SK-N-DZ (cell line): ENCODE measurements at places on chromosomes 3 and 15.
A peak's percentile ranks its signal among the peaks of the same experiment; 100 is the strongest.

GRCh38 chr15:90367576-90367975 lies 15.5 kb downstream of the ZNF774 start:
- DNase-seq: no peak

- DNase-seq: peak; percentile 96
Observed at GRCh38 chr3:105448338-105448982, 81.8 kb downstream of the ALCAM start.

GRCh38 chr3:39186692-39187151 lies 5.7 kb downstream of the XIRP1 start:
- DNase-seq: no peak

- DNase-seq: no peak
Observed at GRCh38 chr15:93614386-93615104, 525.5 kb upstream of the RGMA start.

- DNase-seq: no peak
Observed at GRCh38 chr15:38271895-38272294, 19.3 kb downstream of the SPRED1 start.

DNA sequence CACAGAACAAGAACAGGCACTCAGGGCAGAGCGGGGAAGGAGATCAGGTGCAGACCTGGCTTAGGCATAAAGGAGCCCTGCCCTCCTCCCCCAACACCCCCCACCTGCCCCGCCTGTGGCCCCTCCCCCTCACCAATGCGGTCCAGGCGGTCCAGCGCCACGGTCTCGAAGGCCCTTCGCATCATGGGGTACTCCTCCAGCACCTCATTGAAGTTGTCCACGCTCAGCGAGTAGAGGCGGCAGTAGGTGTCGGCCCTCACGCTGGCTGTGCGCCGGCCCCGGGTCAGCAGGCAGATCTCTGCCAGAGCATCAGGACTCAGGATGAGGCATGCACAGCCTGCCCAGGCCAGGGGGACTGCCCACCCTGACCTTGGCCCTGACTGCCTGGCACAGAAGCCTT lies 44.8 kb downstream of the HCN4 start:
- no peak for DNase-seq

DNA sequence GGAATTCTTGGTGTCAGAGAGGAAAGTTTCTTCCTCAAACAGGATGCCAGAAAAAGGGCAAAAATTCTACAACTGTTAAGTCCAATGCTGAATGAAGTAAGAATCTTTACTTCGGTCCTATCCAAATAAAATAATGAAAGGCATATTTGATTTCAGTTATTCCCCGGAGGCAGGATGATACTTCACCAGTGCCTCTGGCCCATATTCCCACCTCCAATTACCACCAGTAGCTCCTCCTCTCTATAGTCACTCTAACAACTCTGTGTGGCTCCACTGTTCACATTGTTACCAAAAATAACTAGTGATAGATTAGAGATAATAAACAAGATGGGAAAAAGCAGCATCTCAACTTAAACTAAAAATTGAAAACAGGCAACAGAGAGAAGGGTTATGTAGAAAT lies 20.7 kb downstream of the MAP1A start:
- DNase-seq: no peak

DNA sequence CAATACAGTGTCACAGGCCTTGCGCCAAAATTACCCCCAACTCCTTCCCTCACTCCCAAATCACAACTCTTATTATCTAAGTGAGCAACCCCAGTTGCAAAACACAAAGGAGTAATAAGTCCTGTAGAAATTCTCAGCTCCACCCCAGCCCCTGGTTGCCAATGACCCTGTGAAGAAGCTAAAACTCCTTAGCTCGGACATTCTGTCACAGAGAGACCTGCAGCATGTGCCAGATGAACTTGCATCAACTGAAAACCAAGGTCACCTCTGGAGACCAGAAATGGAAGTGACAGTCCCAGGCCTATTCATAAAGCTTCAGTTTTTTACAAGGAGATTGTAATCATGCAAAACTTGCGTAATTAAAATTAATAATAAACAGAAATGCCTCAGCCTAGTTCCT lies 55.2 kb downstream of the RBPMS2 start:
- no peak for DNase-seq

DNA sequence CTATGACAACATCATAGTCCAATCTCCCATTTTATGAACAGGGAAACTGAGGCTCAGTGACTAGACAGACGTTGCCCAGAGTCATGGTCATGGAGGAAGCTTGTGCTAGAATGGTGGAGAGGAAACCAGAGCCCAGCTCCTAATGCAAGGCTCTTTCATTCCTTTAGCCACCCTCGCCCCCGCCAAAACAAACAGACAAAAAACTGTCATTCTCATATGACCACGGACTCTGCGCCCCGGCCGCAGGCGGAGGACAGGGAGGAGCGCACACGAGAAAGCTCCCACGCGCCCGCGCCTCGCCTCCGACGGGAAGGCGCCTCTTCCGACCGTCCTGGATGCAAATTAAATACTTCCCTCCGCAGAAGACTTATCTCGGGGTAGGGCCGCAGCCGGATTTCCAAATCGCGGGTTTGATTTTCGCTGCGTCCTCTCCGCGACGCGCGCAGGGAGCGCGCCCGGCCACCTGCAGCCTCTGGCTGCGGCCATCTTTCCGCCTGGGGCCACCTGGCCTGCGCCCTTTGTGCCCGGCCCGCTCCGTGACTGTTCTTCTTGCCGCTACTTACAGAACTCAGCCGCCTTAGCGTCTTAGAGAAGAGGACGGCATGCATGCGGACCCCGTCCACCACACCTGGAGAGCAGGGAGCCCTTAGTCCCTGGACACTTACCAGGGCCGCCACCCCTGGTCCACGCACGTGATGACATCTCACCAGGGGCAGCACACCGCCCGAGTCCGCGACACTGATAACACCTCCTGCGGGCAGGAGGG lies 670 bp upstream of the ATP13A3 start:
- DNase-seq: no peak

GRCh38 chr3:46890132-46890531 lies 12.6 kb downstream of the PTH1R start:
- no peak for DNase-seq

GRCh38 chr15:90530250-90531051 lies 728 bp downstream of the CRTC3 start:
- peak; percentile 32 for DNase-seq

DNA sequence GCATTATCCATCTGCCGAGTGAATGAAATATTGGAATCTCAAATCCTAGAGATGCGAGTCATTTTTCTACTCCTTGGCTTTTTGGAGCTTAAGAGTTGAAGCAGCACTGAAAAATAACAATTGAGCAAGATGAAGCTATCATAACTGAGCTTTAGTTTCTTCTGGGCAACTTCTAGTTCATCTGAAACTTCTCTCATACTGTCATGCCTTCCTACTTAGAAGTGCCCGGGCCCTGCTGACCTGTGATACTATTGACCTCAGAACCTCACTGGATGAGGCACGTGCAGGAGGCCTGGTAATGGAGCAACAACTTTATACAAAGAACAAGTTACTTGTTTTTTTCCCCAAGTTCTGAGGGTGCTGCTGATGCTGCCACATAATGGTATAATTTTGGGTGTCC lies 48.5 kb upstream of the P3H2 start:
- no peak for DNase-seq

DNA sequence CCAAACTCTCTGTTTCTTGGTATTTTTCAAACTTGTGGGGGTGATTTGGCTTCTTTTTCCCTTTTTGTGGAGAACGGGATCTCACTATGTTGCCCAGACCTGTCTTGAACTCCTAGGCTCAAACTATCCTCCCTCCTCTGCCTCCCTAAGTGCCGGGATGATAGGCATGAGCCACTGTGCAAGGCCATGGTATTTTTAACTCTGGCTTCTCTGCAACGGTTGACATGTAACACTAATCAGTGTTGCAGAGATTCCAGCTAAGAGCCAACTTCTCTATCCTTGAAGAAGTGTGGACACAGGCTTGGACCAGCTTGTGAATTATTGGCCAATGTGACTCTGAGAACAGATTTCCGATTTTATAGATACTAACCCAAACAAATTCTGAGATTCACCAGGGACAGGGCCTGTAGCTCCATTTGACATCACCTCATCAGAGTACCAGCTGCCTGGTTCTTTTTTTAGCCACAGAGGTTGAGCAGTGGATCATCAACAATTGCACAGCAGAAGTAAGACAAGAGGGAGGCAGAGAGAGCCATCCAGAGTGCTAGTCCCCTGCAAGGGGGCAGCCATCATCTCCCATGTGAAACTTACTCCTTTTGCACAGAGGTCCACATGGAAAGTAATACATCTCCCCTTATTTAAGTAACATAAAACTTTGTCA lies 98.1 kb upstream of the SYNPR start:
- DNase-seq: no peak

- DNase-seq: no peak
Observed at GRCh38 chr3:30770387-30770786, 124.1 kb downstream of the GADL1 start.

DNA sequence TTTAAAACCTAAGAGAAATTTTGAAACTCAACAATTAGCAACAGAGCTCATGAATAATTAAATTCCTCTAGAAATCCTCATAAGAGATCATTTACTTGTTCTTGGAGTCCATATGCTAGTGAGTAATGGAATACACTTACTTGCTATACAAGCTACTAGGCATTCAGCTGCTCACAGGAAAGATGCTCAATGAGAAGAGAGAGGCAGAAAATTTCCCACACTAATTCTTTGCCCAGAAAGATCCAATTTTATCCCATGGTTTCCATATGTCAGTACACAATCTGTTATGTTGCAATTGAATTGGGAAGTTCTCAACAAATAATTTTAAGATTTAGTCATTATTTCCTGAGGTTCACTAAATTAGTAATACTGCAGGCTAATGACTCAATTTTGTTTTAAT lies 310.4 kb downstream of the RYR3 start:
- no peak for DNase-seq

DNA sequence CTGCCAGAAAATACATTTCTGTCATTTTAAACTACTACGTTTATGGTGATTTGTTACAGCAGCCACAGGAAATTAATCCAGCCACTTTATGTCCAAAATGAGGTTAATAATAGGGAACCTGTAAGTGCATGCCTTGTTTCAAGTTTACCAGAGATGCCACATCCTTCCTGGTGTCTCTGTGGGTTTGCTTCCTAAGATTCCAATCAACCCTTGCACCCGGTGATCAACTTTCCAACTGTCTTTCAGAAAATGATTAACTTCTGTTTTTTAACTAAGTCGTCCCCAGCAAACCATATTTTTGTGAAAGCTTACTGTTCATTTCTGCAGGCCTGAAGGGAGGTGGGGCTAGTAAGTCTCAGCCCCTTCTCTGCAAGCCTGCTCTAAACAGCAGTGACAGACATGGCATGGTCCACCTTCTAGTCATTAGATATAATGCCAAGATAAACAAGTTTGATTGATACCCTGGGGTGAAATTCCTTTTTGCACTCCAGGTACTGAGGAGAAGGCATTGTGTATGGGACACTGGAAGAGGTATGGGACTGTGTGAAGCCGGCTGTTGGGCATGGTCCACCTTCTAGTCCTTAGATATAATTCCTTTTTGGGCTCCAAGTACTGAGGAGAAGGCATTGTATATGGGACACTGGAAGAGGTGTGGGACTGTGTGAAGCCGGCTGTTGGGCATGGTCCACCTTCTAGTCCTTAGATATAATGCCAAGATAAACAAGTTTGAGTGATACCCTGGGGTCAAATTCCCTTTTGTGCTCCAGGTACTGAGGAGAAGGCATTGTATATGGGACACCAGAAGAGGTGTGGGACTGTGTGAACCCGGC lies 11.1 kb upstream of the TMC3 start:
- no peak for DNase-seq

GRCh38 chr3:76442374-76442915 lies 597.5 kb upstream of the ROBO2 start:
- no peak for DNase-seq

DNA sequence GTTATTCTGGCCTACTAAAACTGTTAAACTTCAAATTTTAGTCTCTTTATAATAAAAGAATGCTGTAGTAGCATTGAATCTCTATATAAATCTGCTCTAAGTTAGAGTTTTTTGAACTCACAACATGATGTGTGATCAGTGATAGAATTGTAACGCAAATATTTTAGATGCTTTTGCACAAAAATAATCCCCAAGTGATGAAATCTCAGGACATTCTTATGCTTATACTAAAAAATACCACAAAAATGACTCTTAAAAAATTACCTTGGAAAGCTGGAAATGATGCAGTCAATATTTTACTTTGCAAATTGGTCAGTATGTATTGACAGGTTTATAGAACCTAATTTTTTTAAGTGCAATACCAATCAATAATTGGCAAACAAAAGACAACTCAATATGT lies 375.3 kb downstream of the TBC1D5 start:
- DNase-seq: no peak

GRCh38 chr15:45442507-45443135 lies 64.3 kb upstream of the GATM start:
- DNase-seq: no peak

DNA sequence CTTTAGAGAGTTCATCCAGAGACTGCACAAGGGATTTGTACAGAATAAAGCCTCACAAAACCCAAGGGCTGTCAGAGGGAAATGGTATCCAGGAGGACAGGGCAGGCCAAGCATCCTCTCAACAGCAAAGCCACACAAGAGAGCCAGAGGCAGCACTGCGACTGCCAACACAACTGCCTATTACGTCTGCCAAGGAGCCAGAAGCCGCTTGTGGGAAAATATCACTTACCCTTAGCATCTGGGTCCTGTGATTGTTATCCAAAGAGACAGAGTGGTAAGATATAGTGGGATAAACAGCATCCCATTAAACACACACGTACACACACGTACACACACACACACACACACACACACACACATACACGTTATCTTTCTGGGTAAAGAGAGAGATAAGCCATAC lies 618.3 kb upstream of the AGTR1 start:
- DNase-seq: peak; percentile 32

- DNase-seq: no peak
Observed at GRCh38 chr15:51846463-51847230, 17.2 kb downstream of the TMOD3 start.

GRCh38 chr3:23294770-23295387 lies 91.8 kb downstream of the UBE2E2 start:
- DNase-seq: no peak

DNA sequence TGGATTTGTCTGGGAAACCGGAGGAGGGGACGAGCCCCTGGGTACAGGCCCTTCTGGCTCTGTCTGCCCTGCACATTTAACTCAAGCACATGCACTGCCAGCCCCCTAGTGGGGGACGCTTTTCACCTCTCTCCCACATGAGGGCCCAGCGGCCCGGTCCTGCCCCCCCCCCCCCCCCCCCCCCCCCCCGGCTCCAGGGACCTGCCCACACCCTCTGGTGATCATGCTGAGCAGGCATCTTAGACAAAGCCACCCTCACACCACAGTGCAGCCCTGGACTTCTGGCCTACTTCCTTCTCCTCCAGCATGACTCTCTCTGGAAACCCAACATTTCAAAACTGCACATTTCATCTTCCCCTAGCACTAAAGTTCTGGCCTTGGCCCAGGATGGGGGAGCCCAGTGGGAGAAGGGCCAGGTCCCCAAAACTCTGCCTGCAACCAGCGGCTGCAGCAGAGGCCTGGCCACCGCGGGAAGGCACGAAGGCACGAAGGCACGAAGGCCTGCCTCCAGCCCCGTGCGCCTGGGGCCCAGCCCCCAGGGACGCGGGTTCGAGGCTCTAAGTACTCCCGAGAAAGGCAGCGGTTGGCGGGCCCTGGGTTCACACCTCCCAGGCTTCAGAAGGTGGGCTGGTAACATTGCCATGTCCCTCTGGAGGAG lies 14.1 kb downstream of the KLF15 start:
- peak; percentile 64 for DNase-seq
